ENCODE measurements at places on chromosomes 3 and 15.

DNA sequence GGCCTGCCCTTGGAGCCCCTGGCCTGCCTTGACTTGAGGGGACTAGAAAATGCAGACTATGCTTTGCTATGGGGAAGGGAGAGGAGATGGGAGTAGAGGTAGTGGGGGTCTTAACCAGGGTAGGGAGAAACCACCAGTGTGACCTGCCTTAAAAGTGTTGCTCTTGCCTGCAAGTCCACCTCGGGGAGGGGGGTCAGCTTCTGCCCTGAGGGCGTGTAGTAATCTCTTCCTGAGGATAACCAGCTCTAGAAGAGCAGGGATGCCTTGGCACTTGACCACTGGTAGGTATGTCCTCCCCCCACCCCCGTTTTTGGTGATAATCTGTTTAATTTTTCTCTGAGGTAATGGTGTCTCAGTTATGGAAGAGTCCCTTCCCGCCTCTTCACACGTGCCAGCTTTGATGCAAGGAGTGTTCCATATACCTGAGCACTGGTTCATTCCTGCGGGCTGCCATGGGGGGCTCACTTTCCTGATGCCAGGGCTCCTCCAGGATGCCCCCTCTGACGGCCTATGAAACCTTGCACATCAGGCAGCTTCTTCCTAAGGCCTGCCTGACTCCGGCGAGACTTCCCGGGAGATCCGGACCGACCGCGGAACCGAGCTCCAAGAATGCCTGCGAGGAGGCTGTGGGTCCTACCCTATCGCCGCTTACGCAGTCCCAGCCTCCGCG, 780 bp upstream of the P4HTM start:
- no peak for DNase-seq

DNA sequence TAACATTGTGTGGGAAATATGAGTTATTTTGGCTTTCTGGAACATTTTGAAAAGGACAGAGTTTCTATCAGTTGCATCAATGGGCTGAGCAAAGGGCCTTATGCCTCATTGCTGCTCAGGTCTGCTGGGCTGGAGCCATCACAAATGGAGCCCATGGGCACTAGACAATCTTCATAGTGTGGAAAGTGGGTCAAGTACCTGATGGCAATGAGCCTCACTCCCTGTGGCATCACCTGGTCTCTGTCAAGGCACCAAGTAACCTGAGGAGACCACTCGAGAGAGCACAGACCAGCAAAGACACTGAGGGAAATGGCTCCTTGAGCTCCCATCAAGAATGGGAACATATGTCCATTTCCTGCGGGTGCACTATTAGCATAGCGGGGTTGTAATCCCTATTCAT, 96.7 kb upstream of the PPP2R3A start:
- DNase-seq: no peak

DNA sequence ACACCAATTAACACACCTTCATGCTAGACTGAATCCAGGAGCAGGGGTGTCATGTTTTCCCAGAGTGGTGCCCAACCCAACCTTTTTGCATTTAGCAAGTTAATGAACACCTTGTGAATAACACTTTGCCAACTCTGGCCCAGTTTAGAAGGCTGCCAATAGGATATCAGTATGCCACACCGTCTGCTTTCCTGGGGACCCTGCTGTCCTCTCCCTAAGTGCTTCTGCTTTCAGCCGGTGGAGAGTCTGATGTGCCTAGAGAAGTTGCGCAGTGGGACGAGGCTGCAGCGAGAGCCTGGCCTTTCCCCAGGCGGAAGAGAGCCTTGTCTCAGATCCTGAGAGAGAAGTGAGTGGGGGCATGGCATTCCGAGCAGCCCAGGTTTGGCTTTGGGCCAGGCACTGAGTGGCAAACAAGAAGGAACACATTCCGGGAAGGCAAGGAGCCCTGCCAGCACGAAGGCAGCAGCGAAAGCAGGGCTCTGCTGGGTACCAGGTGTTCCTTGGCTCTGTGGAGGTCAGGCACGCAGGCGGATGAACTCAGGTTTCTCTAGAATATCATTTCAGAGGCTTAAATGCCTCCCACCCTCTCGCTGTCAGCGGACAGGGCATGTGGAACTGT, 36.9 kb downstream of the SENP8 start:
- peak; percentile 93 for DNase-seq

- DNase-seq: no peak
These were observed 409.1 kb upstream of the ATP11B start for GRCh38 chr3:182384221-182384620.

DNA sequence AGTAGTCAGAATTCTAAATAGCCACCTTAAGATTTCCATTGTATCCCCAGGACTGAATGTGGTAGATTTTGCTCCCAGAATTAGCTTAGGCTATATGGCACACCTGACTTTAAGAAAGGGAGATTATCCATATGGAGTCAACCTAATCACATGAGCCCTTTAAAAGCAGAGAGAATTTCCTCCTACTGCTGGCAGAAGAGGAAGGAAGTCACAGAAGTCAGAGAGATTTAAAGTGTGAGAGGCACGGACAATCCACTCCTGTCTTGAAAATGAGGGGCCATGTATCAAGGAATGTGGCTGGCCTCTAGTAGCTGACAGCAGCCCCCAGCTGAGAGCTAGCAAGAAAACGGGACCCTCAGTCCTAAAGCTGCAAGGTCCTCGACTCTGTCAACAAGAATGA, 26.8 kb downstream of the LRRC31 start:
- DNase-seq: no peak

DNA sequence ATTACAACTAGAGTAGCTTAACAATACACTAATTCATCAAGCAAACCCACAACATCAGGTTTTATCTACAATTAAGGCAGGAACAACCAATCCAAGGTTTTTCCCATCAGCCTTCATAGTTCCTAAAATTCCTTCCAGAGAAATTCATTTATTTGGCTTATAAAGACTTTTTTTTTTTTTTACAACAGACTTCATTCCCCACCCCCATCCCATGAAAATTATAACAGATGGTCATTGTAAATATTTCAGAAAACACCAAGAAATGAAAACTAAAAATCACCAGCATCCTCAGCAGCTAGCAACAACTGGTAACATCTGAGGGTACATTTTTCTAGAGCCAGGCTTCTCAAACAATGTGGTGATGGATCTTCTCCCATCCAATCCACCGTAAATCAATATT, 11.0 kb downstream of the SH3BP5 start:
- no peak for DNase-seq

DNA sequence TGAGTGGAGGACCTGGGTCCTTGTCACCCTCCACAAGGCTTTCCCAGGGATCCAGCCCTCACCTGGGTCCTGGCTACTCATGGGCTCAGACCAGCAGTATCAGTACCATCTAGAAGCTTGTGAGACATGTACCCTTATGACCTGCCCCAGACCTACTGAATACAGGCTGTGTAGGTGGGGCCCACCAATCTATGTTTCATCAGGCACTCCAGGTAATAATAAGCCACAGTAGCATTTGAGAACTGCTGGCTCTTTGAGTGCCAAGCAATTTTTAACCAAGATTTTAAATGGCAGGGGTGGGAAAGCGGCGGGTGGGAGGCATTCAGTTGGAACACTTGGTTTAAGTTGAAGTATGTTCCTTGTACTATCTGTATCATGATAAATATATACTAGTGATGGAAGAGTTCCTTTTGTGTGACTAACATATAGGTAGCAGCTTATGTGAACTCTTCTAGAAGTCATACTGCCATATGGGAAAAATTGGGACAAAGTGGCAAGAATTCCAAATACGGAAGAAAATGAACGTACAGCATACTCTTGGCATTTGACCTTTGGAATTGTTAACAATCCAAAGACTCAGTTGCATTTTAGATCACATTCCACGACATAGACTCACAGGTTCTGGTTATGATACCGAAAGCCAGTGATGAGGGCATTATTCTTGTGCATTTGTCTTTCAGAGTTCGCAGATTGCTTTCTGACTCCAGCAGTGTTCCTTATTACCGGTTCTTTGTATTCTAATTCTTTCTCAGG, 190.4 kb downstream of the GHSR start:
- peak; percentile 61 for DNase-seq

- no peak for DNase-seq
These were observed 322.7 kb downstream of the FOXP1 start for GRCh38 chr3:71260782-71261181.

DNA sequence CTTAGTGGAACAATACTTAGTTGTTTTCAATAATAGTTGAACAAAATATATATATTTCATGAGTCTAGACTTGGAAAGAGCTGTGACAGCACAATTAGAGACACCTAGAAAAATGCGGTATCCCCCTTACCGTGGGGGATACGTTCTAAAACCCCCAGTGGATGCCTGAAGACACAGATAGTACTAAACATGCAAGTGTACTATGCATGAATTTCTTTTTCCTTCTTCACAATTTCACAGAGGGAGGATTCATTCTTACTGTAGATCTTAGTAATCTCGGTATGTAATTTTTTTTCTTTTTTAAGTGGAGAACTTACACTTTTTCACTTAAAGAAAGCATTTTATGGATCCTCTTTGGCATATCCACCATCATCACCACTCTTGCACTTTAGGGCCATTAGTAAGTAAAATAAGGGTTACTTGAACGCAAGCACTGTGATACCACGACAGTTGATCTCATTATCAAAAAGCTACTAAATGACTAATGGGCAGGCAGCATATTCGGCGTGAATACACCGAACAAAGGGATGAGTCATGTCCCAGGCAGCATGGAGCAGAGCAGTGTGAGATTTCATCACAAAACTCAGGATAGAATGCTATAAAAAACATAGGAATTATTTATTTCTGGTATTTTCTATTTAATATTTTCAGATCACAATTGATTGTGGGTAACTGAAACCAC, 72.3 kb upstream of the ZNF280D start:
- peak; percentile 90 for DNase-seq

GRCh38 chr3:8097690-8098089, 403.9 kb upstream of the LMCD1 start:
- DNase-seq: no peak

GRCh38 chr3:182644790-182645433, 148.4 kb upstream of the ATP11B start:
- DNase-seq: no peak

DNA sequence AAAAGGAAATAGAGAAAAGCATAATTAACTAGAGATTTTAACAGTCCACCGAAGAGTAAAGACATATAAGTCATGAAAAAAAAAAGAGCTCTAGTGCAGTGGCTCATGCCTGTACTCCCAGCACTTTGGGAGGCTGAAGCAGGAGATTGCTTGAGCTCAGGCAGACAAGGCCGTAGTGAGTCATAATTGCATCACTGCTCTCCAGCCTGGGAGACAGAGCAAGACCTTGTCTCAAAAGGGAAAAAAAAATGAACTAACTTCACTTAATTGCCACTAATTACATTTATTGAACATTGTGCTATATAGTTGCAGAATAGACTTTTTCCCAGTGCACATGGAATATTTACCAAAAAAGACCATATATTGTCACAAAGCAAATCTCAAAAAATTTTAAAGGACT, 221.8 kb downstream of the CBLB start:
- DNase-seq: peak; percentile 86

DNA sequence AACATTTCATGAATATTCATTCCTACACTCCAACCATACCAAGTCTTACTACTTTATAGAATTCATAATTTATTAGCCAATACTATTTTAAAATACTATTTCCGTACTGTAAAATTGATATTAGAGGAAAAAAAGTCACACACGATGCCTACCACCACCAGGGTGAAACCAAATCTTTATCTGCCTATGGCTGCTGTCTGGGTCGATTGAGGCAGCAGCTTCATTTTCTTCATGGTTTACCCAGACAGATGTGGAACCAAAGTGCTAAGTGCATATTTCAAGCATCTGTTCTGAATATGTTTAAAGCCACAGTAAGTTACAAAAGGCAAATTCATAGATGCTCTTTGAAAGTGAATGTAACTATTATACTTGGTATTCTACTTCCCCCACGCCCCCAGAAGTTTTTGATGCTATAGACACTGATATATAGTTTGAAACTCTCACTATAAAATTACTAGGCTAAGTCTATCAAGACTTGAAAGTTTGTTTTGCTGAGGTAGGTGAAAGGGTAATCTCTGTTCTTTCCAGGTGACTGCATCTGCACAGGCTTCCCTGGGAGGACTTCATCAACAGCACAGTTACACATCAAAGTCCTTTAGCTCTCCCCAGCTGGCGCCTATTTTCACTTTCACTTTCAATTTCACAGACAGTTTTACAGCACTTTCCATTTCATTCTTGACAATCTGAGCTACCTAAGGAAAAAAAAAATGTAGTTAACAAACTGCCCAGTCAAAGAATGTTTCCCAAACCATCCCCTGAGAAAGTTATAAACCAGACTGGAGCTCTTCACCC, 113.9 kb downstream of the POLQ start:
- DNase-seq: peak; percentile 68

DNA sequence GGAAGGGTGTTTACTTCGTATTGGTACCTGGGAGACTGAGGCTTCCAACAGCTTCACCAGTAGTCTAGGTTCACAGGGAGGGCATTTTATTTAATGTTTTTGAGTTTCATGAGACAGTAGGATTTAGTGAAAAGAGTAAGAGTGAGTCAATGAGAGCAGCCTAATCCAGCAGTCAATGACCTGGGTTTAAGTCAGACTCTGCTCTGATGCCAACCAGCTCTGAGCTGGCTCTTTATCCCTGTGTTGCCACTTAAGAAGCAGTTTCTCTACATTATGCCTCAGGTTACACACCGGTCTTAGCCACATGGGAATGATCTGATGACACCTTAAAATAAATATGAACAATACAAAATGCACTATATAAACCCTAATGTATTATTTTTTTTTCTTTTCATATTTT, 59.4 kb upstream of the KCNMB2 start:
- no peak for DNase-seq

GRCh38 chr3:118809696-118810498, 224.7 kb downstream of the IGSF11 start:
- DNase-seq: no peak

DNA sequence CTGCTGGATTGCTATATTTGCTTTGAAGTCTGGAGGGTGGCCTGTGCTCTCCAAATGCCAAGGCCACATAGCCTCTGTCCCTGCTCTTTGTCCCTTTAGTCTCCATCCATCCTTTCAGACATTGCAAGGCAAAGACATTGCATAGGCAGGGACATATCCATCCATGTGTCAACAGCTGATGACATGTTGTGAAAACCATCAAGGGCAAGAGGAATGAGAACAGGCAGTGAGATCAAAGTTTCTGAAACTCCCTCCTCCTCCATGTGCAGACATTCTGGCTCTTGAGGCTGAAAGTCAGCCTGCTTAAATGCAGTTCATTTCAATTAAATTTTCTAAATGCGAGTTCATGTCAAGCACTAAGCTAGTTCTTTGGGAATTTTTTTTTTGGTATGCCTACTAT, 135.2 kb upstream of the CTNNB1 start:
- DNase-seq: no peak

- peak; percentile 6 for DNase-seq
These were observed 93.4 kb downstream of the PEX5L start for GRCh38 chr3:179943117-179943880.

DNA sequence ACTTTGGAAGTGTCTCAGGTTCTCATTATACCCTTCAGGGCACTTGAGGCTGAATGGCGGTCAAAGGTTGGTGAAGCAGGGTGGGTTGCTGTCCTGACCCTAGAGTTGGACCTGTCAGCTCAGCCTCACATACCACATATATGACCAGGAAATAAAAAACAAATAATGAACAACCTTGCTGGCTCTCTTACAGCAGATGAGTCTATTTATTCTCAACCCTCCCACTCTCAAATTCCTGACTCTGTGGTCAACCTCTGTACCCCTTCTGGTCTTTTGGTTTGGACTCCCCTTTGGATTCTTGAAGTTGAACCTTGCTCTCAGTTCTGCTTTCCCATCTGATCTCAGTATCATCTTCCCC, 16.9 kb downstream of the PPP2R3A start:
- no peak for DNase-seq

GRCh38 chr15:95594496-95594895, 736.0 kb upstream of the NR2F2 start:
- no peak for DNase-seq

- peak; percentile 29 for DNase-seq
These were observed 604 bp downstream of the LTK start for GRCh38 chr15:41512940-41513505.

GRCh38 chr3:184788751-184789150, 23.2 kb upstream of the VPS8 start:
- DNase-seq: peak; percentile 72

Measured in astrocyte of the hippocampus (primary cell).